ENCODE measurements at places on chromosomes 1 and 21.

DNA sequence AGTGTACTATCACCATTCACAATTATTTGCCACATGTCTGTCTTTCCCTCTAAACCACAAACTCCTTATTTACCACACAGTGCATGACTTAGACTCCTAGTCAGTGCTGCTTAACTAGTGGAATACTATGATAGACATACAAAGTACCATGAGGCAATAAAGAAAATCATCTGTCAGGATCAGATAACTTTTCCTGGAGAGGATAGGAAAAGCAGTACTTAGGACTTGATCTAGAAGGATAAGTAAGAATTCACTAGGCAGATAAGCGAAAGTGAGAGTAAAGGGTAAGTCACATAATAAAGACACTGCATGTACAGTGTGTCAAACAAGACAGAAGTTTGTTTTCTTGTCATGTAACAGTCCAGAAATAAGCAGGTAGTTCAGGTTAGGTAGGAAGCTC is 21.2 kb upstream of the TSPAN1 start:
- DNase-seq = no peak

GRCh38 chr1:1309251-1310108 is 1.1 kb downstream of the PUSL1 start:
- DNase-seq = no peak

DNA sequence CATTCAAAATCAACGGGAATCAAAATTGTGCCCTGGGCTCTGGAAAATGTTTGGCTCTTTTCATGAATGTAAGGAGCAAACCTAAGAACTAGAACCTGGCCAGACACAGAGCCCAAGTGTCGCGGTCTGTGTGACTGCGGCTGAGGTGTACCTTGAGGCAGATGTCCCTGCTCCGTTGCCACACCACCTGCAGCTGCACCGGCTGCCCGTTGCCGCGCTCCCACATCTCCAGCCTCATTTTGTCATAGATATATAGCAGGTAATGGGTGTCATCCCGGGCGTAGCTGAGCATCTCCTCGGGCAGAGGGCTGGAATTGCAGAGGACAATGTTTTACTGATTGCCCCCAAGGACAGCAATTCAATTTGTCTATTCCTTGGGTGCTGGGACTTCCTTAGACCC is 18.7 kb downstream of the EXOSC10 start:
- no peak for DNase-seq

- DNase-seq = peak; percentile 57
Observed at GRCh38 chr1:119147661-119148090, 7.2 kb upstream of the WARS2 start.

DNA sequence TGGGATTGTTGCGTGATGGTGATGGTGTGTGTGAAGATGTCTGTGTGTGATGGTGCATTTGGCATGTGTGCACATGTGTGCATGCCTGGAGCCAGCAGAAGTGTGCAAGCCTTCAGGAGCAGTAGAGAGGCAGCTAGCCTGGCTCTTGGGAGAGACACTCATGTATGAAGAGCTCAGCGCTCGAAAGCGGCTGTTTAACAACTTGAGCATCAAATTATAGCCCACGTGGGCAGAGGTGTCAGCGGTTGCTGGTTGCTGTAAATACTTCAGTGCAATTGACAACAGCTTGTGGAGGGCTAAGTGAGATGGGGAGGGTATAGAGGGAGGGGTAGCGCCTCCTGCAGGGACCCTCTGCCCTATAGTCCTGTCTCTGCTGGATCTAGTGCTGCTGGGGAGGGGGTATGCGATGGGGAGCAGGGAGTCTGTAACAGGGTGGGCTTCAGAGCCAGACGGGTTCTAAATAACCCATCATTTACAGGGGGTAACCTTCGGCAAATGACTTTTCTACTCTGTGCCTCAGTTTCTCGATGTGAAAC is 21.5 kb downstream of the FOXD2 start:
- DNase-seq = no peak

GRCh38 chr1:198360208-198360729 is 180.2 kb downstream of the ATP6V1G3 start:
- DNase-seq = no peak

DNA sequence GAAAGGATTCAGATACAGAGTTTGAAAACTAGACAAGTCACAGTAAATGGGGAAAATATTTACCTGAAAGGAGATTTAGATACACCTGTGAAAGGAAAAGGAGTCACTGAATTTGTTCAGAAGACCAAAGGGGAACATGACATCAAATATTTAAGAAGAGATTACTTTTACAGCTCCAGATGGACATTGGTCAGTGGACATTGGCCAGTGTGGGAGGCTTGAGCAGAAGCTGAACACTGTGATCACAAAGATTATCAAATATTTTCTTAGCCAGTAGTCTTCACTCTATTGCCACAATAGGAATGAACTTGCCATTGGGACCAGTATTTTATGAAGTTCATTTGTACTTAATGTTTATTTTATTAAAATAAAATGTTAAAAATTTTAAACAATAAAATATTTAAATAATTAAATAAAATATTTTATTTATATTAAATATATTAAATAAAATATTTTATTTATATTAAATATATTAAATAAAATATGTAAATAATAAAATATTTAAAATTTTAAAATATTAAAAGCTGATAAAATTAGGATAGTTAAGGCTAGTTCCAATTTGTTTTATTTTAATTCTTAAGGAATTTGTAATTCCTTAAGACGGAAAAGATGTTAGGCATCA is 94.3 kb downstream of the CCDC30 start:
- DNase-seq = no peak

DNA sequence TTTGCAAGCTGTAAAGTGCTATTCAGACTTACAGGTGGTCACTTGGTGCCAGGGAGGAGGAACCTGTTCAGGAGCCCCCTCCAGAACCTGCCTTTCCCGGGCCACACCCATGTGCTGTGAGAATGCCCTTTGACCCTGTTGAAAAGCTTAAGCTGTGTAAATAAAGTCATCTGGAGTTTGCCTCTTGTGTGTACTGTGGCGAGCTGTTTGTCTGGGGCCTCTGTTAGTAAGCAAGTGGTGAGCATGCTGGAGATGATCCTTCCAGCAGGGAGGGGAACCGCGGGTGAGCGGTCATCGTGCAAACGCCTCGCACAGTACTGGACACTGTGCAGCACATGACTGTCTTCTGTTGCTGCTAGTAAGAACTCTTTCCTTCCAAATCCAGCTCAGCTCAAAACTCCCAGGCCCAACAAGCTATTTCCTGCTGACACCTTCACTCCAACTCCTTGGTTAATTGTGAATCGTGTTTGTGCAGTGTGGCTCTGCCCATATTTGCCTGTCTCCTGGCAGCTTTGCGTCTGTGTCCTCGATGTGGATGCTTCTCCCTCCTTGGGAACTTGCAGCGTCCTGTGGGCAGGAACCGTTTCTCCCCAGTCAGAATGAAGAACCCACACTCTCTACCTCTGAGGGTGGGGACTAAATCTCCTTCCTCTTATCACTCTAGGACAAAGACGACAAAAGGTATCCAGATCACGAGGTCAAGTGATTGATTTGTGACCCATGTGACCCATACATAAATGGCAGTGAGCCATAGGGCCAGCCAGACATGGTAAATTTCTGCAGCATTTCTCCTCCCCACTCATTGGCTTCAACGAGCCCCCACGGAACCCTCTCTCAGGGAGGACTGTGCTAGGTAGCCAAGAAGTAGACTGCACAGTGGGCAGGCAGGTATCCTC is 13.9 kb upstream of the BTG2 start:
- DNase-seq = no peak

GRCh38 chr1:78333502-78333901 is 157.3 kb upstream of the PTGFR start:
- DNase-seq = peak; percentile 77

- DNase-seq = no peak
Observed at GRCh38 chr1:53737648-53738204, 1.2 kb downstream of the GLIS1 start.
